ENCODE measurements at places on chromosomes 6 and 20.

GRCh38 chr6:25278261-25278913 is 787 bp upstream of the CARMIL1 start:
- no peak for DNase-seq

- DNase-seq = no peak
Measured at GRCh38 chr6:16180696-16181438, 52.0 kb downstream of the MYLIP start.

DNA sequence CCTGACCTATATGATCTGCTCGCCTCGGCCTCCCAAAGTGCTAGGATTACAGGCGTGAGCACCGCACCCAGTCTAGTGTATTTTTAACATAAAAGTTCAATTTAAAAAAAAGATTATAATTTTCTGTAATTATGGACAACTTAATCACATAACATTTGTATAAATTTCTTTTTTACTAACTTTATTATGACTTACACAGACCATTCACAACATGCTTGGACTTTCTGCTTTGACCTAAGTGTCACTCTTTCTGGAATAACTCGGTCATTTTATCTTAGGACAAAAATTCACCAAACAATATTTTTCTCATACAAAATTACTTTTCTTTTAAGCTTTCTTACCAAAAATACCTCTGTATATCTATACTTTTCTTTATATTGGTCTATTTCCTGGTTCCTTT is 15.4 kb upstream of the IL22RA2 start:
- no peak for DNase-seq

- DNase-seq = no peak
Measured at GRCh38 chr20:2793471-2793870, 7.0 kb downstream of the CPXM1 start.

GRCh38 chr6:9487128-9487527 is 927.7 kb downstream of the TFAP2A start:
- DNase-seq = no peak

DNA sequence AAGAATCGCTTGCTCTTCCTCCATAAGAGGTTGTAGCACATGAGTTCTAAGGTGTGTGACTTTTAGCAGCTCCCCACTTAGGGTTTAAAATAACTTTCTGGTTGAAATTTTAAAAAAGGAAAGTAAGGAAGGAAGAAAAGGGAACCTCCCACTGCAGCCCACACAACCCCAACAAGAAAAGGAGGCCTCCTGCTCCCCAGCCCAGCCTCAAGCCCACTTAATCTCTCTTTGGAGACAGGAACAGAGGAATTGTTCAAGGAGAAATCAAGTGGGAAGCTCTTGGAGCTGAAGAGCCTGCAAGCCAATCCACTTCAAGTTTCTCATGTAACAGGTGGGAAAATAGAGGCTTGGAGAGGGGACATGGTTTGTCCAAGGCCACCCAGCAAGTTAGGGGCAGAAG is 39.1 kb upstream of the PREX1 start:
- no peak for DNase-seq

DNA sequence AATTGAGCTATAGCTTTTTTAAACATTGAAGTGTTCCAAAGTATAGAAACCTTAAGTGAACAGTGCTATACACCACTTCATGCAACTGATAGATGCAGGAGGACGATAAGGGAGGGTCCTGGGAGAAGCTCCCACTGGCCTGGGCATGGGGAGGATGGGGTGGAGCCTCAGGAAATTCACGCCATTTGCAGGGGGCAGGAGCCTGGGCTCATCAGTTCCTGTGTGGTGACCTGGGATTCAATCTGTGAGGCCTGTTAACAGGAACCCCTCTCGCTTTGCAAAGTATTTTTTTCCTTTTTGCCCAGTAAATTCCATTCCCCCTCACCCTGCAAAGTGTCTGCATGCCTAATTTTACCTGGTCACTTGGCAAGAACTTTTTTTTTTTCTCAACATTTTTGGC is 11.0 kb upstream of the ASCC3 start:
- DNase-seq = no peak

DNA sequence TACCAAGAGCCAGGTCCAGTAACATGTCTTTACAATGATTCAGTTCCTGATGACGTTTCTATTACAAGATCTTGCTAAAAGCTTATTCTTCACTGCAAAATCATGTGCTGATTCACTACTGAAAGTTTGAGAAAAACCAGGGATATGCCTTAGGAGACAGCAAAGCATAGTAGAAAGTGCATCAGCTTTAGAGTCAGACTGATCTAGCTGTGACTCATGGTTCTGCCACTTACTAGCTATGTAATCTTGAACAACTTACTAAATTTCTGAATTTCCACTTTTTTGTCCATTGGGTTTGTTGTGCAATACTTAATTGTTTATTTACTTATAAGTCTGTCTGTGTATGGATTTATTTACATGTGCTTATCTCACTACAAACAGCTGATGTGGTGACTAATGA is 198.5 kb upstream of the RSPO3 start:
- DNase-seq = no peak

- no peak for DNase-seq
Measured at GRCh38 chr6:152981219-152981618, 1.6 kb downstream of the FBXO5 start.

DNA sequence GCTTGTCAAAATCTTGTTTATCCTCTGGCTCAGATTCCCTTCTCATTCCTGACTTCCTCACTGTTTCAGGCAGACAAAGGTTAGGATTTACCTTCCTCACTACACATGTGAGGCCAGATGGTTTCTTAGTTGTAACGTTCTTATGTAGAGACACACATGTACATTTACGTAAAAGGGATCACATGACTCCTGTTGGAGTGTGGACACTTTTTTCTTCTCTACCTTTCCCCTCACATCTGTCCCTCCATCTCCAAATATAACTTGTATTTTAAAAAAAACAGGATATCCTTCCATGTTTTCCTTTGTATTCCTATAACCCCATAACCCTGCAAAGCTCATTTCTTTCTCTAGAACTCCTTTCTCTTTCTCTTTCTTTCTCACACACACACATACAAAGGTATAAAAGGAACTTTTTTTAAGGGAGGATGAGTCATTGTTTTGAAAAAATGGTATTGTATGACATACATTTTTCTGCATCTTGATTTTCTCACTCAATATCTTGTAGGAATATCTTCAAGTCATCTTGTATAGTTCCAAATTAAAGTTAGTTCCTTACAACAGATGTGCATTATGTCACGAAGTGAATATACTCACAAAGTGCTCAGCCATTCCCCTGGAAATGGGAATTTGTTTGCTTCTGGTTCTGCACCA is 78.2 kb upstream of the SULF2 start:
- DNase-seq = no peak

DNA sequence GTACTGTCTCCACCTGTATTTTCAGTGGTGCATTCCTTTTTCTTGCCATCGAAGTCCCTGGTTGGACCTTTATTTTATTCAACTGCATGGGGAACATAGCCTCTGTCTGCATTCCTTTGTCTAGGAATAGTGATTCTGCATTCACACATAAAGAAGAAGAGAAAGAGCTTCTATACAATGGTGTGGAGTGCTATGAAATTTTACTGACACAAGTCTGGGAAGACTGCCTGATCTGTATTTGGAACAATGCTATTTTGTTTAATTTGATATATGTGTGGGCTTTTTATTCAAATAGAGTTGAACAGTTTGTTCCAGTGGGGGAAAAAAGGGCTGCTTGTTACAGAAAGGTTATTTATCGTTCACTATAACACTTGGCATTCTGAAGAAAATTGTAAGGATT is 375.7 kb upstream of the POU3F2 start:
- DNase-seq = no peak

GRCh38 chr20:63372971-63373885 is 12.1 kb upstream of the CHRNA4 start:
- DNase-seq = no peak

Data from DMS 273 treated with DMSO at 0.1 percent for 48 hours (cell line).